ENCODE measurements at places on chromosomes 2 and 18. TPM values are rescaled to one million over a fixed set of nuclear protein-coding genes. Genes with fewer than 3 reads are reported as not detected.

The RNF138 gene
- 22.3 TPM for polyA plus RNA-seq

The LIMS1 gene
- polyA plus RNA-seq, result 123 TPM

- H3K4me3 ChIP-seq, result no peak overlapping the region
- no peaks in the 10 kb centered on the region for H3K4me1 ChIP-seq
- peaks cover 33% of the 10 kb centered on the region for H3K27me3 ChIP-seq
- DNase-seq, result no peak
- H3K27ac ChIP-seq, result no peak overlapping the region
- no peaks in the 10 kb centered on the region for H3K36me3 ChIP-seq
Measured at GRCh38 chr18:78992041-78993011, 12.7 kb downstream of the SALL3 start.

GRCh38 chr18:79584491-79585394 is 94.9 kb upstream of the CTDP1 start:
- H3K4me1 ChIP-seq, result no peaks in the 10 kb centered on the region
- no peak overlapping the region for H3K27ac ChIP-seq
- H3K36me3 ChIP-seq, result no peaks in the 10 kb centered on the region
- H3K27me3 ChIP-seq, result peaks cover 58% of the 10 kb centered on the region

The ICA1L gene
- polyA plus RNA-seq, result 3.7 TPM

Data from SK-N-SH (cell line).